ENCODE measurements at places on chromosomes 1 and 21.

DNA sequence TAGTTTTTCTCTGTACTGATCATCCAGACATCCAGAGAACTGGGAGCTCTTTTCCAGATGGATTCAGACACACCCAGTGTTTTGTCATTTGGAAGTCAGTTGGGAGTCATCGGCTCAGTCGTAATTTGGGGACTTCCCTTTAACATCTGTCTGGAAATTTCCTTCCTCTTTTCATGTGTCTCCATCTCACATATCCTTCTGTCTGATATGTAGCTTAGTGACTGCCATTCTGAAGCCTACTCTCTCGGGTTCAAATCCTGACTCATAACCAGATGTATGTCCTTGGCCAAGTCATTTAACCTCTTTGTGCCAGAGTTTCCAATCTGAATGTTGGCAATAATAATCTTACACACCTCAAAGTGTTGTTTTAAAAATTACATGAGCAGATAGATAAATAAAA is 3.0 kb downstream of the MORC3 start:
- DNase-seq: no peak

DNA sequence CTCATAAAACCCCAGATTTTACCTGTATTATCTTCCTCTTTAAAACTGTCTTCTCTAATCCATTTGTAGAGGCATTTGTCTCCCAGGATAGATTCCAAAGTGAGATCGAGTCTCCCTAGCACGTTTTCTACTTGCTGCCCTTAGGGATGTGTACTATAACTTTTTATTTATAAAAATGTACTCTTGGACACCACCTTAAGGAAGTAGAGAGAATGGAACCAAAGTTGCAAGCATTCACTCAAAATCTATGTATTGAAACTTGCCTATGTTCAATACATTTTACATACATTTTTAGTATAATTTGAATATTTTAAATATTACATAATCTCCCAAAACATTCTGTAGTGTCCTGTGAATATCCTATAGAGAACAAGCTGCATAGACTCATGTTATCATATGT is 842 bp upstream of the SPRR2A start:
- no peak for DNase-seq

GRCh38 chr1:85864727-85865126 is 156.5 kb upstream of the ZNHIT6 start:
- no peak for DNase-seq

DNA sequence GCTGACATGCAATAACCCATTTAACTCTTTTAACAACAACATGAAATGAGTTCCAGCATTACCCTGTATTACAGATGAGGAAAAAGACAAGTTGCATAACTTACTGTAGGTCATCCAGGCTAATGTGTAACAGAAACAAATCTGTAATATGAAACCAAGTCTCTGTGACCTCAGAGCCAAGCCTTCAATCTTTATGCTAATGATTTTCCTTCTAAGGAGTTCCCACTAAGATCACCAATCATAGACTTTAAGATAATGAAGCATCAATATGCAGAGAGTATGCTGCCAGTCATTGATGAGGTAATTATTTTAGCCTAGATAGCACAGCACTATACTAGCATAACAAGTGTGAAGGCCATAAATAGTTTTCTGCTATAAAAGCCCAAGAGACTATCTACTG is 35.6 kb upstream of the RNPC3 start:
- peak; percentile 49 for DNase-seq

DNA sequence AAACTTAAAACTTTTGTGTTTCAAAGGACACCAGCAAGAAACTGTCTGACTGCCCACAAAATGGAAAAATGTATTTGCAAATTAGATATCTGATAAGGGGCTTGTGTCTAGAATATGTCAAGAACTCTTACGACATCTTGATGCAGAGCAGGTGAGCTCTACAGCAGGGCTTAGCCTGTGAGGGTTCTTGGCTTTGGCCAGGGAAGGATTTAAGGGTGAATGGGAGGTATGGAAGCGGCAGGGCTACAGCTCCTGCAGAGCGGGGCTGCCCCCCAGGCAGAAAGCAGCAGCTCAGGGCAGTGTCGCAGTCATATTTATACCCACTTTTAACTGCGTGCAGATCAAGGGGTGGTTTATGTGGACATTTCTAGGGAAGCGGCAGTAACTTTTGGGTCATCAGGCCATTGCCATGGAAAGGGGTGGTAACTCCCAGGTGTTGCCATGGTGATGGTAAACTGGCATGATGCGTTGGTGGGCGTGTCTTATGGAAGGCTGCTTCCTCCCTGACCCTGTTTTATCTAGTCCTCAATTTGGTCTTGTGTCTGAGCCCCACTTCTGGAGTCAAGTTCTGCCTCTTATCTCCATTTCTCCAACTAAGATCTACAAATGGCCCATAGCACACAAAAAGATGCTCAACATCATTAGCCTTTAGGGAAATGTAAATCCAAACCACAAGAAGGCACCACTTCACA is 23.2 kb downstream of the MORN1 start:
- no peak for DNase-seq

GRCh38 chr1:116678732-116679090 is 11.2 kb upstream of the IGSF3 start:
- no peak for DNase-seq

- no peak for DNase-seq
Observed at GRCh38 chr1:3761296-3762010, 9.2 kb downstream of the CCDC27 start.

GRCh38 chr21:36429947-36430546 is 44.9 kb downstream of the CHAF1B start:
- DNase-seq: peak; percentile 100

- no peak for DNase-seq
Observed at GRCh38 chr1:61439234-61439633, 285.7 kb downstream of the TM2D1 start.

DNA sequence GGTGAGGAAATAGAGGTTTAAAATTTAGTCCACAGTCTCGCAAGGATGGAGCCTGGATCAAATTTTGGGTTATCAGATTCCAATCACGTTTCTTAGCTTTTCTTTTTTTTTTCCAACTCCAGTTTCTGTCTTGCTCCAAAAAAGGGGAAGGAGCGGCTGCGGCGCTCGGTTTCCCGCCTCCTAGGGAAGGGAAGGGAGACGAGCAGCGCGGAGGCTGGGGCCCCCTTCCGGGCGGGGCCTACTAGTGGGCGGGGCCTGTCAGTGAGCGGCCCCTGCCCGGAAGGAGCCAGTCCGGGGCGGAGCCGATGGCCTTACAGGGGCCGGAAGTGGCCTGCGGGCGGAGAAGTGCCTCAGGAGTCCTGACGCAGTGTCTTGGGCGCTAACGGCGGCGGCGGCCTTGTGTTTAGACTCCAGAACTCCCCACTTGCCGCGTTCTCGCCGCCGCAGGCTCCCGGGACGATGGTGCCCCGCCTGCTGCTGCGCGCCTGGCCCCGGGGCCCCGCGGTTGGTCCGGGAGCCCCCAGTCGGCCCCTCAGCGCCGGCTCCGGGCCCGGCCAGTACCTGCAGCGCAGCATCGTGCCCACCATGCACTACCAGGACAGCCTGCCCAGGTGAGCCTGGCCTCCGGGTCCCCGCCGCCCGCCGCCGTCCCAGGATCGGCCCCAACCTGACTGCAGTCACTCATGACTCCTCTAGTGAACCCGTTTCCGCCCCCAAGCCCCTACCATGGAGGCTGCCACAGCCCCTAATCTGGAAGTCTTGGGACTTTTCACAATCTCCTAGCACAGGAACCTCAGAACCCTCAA is at the start of gene CPT2:
Gene CPT2 (plus strand): TSS at position 340 of the 806 bp plus-strand sequence. CDS start 120 bp downstream, at position 460.
- peak; percentile 83 for DNase-seq

- no peak for DNase-seq
Observed at GRCh38 chr1:172726740-172727139, 67.8 kb downstream of the FASLG start.

GRCh38 chr1:2441746-2442145 is 29.4 kb upstream of the PEX10 start:
- no peak for DNase-seq

DNA sequence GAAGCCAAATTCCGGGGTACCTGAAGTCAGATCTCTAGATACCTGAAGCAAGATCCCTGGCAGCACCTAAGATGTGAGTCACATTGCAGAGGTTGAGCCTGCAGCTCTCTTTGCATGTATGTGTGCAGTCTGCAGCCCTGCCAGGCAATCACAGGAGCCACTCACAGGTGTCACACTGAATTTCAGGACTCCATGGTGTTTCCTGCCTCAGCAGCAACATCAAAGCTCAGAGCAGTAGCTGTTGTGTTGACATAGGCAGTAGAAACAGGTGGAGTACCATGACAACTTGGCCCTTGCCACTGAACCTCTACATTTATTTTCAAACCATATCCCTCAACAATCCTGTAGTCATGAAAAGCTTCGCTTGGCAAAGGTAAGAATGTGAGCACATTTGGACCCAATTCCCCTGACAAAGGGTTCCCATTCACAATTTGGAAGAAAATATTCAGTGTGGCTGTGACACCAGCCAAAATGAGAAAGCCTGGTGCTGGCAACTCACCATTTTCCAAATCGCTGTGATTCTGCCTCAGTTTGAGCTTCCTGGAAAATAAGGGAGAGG is 419.8 kb upstream of the NFIA start:
- DNase-seq: no peak

DNA sequence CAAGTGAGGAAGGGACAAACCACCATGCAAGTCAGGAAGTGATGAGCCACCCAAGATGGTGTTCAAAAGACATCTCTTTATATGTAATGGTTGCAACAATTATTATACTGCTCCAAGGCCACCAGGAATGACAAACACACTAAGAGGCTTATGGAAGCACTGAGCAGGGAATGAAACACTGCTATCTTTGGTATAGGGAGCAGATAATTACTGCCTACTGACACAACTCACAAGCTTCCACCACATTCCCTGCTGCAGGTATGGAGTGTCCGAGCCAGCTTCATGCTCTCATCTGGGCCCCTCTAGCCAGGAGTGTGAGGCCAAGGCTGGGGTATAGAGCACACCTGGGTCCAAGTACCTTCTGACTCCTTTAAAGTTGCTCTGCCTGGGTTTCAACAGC is 371.4 kb downstream of the HHAT start:
- no peak for DNase-seq

DNA sequence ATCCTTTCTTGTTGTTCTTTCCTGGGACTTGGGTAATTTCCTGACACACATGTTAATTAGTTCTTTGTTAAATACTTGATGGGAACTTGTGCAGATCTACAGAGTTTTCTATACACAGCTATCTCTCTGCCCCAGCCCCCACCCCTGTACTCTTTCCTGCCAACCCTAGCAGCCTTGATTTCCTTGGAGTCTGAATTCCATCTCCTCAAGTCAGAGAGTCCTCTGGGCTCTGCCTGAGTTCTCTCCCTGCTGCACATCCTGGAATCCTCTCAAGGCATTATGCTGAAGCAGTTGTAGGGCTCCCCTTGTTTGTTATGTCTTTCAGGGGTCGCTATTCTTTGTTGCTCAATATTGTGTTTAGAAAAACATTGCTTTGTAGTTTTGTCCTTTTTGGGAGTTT is 384.7 kb downstream of the RPS6KC1 start:
- DNase-seq: no peak

- no peak for DNase-seq
Observed at GRCh38 chr1:10065344-10065685, 32.6 kb downstream of the UBE4B start.

DNA sequence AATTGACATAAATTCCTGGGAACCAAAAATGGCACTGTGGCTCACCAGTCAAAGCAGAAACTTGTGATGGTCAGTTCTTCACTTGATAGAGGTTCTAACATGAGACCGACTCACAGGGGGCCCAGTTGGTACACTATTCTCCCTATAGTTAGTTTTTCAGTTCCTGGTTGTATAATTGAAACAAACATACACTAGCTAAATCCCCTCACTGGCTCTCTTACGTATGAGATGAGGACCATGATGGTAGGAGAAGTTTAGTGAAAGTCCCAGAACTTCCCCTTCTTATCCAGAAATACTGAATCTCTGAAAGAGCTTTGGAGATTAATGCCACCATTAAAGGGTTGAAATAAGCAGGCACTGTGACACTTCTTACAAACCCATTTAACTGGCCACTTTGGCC is 2.8 kb upstream of the S100B start:
- no peak for DNase-seq

- no peak for DNase-seq
Observed at GRCh38 chr1:175757381-175758015, 14.1 kb upstream of the TNR start.

GRCh38 chr1:164058198-164058597 is 500.8 kb upstream of the PBX1 start:
- DNase-seq: no peak

DNA sequence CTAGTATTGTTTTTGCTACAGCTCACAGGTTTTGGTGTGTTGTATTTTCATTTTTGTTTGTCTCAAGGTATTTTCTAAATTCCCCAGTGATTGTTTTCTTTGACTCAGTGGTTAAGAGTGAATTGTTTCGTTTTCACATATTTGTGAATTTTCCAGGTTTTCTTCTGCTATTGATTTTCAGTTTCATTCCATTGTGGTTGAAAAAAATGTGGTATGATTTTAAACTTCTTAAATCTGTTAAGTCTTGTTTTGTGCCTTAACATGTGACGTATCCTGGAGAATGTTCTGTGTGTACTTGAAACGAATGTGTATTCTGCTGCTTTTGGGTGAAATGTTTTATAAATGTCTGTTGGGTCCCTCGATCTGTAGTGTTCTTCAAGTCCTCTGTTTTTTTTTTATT is 117.9 kb downstream of the KIF26B start:
- no peak for DNase-seq

- no peak for DNase-seq
Observed at GRCh38 chr1:174448531-174448883, 743 bp downstream of the GPR52 start.

DNA sequence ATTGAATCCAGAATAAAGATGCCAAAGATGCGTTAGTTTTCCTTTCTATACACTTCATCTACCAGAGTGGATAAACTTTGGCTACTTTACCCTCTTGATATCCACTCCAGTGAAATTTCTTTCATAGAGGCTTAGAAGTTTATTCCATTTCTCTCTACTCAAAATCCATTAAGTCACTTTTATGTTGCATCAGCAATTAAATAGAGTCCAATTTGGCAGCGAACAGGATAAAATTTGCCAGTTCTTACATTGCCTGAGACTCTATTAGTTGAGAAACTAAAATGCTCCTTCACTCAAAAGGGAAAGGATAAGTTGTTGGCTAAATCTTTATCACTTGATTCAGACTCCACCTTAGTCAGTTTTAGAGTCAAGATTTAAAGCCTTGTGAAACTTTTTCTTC is 57.9 kb downstream of the ACBD6 start:
- DNase-seq: no peak

DNA sequence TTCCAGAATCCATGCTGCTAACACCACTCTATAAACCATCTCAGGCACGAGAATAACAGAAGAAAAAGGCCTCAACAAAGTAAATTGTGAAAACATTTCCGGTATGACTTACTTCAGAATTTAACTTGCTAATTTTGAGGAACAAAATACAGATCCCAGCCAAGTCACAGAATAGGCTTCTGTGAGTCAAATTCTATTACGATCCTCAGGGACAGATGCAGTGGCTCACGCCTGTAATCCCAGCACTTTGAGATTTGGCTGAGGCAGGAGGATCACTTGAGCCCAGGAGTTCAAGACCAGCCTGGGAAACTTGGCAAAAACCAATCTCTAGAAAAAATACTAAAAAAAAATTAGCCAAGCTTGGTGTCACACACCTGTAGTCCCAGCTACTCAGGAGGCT is 8.8 kb upstream of the CCDC27 start:
- no peak for DNase-seq

- no peak for DNase-seq
Observed at GRCh38 chr1:183218971-183219615, 33.0 kb downstream of the LAMC2 start.
